ENCODE measurements at places on chromosomes 1 and 21.

- DNase-seq = no peak
These were observed 33.3 kb downstream of the ZZZ3 start for GRCh38 chr1:77649127-77649526.

GRCh38 chr1:27342778-27343638, 1.2 kb downstream of the SYTL1 start:
- DNase-seq = peak; percentile 65

DNA sequence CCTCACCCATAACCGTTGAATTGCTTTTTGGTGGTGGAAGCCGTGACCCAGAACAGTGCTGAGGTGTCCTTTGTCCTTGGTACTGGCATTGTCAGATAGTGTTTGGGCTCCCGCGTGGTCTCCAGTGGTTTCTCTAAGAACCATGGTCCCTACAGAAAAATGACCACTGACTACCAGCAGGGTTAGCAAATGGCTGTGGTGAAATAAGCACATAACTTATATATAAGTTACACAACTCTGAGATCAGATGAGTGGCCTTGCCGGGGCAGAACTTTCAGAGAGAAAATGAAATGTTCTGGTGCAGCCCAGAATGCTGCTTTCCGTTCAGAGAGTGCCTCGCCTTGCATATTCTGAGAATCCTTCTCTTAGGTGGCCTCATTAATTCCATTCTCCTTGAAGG, 5.0 kb downstream of the SLC37A1 start:
- no peak for DNase-seq

GRCh38 chr1:167059045-167059808, 30.9 kb downstream of the GPA33 start:
- DNase-seq = peak; percentile 80

- DNase-seq = no peak
These were observed 31.9 kb downstream of the UBE4B start for GRCh38 chr1:10064416-10065343.

DNA sequence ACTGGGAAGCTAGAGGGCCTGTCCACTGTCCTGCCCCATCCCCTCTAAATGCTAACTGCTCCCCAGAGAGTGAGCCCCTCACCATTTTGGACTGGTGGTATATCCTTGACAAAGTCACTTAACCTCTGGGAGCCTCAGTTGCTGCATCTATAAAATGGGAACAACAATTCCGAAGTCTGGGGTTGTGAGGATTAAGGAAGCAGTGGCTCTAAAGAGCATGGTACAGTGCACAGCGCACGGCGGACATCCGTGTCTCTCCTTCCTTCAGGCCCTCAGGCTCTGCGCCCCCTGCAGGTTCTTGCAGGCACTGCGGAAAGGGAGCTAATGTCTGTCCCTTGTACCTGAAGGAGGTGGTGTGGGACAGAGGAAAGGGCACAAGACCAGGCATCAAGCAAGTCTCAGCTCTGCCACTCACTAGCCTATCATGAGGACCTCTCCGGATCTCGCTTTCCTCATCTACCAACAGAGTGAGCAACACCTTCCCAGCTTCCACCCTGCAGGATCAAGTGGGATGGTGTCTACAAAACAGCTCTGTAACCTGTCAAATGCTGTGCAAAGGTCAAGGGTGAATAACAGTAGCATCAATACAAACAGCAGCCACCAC, 20.1 kb downstream of the ECE1 start:
- DNase-seq = peak; percentile 89

DNA sequence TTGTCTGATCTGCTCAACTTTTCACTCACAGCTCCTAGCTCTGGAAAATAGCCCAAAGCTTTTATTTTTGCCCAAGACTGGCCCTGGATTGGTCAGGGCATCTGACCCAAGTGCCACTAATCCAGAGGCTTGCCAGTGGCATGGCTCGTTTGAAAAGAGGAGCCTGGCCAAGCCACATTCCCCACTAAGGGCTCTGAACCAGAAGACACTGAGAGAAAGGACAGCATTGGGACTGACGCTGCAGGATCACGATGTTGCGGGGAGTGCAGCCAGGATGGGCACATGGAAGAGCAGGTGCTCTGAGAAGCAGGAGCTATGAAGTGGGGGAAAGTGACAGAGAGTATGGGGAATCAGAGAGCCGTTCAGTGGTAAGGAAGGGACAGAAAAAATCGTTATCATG, 44.9 kb upstream of the TSPAN2 start:
- no peak for DNase-seq

DNA sequence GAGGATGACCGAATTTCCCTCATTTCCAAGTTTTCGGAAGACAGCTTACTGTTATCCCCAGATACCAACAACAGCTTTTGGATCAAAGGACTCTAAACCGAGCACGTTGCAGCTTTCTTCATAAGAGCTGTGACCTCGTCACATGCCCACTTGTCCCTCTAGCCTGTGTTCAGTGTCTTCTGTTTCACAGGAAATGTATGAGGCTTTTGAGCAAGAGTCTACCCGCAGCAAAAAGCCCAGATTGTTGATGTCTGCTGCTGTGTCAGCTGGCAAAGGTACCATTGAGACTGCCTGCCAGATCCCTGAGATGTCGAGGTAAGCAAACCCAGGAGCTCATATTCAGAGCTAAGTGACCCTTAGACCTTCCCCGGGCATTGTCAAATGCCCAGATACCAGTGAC, 24.1 kb downstream of the CHI3L2 start:
- no peak for DNase-seq
